ENCODE measurements at places on chromosomes 2 and 18.

GRCh38 chr2:121868652-121869051 lies 113.2 kb downstream of the TSN start:
- no peak for DNase-seq

- no peak for DNase-seq
Observed at GRCh38 chr2:113058998-113059960, at the start of gene IL36RN. Gene IL36RN (plus strand): TSS chr2:113059198. CDS start chr2:113059439, 241 bp downstream.

DNA sequence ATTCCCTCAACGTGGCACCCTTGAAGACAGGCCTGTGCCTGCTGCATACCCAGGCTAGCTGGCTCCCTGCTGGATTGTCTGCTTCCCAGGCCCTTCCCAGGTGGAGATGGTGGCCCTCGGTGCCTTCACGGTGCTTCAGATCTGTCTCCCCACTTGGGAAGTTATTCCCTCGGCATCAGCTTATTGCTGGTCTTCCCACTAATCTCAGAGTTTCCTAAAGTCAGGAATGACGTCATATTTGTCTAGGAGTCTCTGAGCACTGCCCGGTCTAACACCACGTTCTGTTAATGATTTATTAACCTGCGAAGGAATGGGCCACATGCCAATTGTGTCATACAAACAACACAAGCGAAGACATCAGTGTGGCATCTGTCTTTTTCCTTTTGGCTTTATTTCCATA lies 269.8 kb upstream of the ID2 start:
- DNase-seq = no peak

GRCh38 chr2:108920686-108921085 lies 68.3 kb downstream of the EDAR start:
- DNase-seq = no peak

DNA sequence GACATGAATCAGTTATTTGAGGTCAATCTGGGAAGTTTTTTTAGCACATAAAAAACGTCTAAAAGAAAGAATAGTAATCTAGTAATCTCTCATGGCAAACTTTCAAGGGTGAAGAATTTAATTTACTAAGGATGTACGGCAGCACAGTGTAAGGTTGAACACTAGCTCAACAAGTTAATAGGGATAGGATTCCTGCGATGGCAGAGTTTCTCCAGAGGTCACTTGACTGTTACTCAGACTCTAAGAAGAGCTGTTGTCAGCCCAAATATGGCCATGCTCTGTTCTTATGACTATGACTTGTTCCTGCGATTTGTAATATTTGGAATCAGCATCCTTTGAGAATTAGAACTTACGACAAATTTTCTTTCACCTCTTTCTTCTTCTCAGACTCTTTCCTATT lies 553.3 kb upstream of the TNP1 start:
- DNase-seq = no peak

GRCh38 chr2:63819256-63819655 lies 22.4 kb upstream of the UGP2 start:
- no peak for DNase-seq

GRCh38 chr2:219213486-219214071 lies 5.2 kb downstream of the ABCB6 start:
- DNase-seq = no peak

- DNase-seq = no peak
Observed at GRCh38 chr2:167592441-167592840, 655.0 kb downstream of the STK39 start.

GRCh38 chr18:31498574-31499524 lies 872 bp downstream of the DSG2 start:
- no peak for DNase-seq

- DNase-seq = no peak
Observed at GRCh38 chr2:68737711-68738110, 3.1 kb downstream of the ARHGAP25 start.

- DNase-seq = no peak
Observed at GRCh38 chr2:105756435-105756834, 11.7 kb downstream of the NCK2 start.

DNA sequence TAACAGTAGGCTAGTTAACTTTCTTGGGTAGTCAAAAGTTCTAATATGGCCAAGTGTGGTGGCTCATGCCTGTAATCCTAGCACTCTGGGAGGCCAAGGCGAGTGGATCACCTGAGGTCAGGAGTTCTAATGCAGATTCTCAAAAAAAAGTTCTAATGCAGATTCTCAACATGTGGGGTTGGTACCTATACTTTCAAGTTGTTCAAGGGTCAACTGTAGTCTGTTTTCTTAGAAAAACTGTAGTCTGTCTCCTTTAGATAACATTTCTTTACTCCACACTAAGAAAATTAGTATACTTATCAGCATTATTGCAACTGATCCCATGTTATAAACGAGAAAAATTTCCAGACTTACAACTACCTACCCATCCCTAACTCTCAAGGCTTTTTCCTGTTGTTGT lies 16.6 kb downstream of the INO80D start:
- no peak for DNase-seq
